Kidney (tissue), 22 donors: ENCODE measurements at places on chromosomes 2 and 18. TPM values are rescaled to one million over a fixed set of nuclear protein-coding genes. Genes with fewer than 3 reads are reported as not detected.

NR4A2 gene
- polyA plus RNA-seq: 3.1 TPM

SERPINB3 gene
- polyA plus RNA-seq: 0.37 TPM

LOXL3 gene
- polyA plus RNA-seq: 2.4 TPM

SGPP2 gene
- 8.2 TPM for polyA plus RNA-seq

KCNIP3 gene
- polyA plus RNA-seq: 14.8 TPM

NEDD4L gene
- 95.7 TPM for polyA plus RNA-seq

TMSB10 gene
- 2,277 TPM for polyA plus RNA-seq

- H3K36me3 ChIP-seq: no peaks in the 10 kb centered on the region
- no peaks in the 10 kb centered on the region for H3K27me3 ChIP-seq
- DNase-seq: no peak
- H3K4me1 ChIP-seq: no peaks in the 10 kb centered on the region
- no peak overlapping the region for H3K27ac ChIP-seq
- no peak overlapping the region for H3K4me3 ChIP-seq
Measured at GRCh38 chr18:22469926-22470247, 52.2 kb upstream of the CTAGE1 start.

DNA sequence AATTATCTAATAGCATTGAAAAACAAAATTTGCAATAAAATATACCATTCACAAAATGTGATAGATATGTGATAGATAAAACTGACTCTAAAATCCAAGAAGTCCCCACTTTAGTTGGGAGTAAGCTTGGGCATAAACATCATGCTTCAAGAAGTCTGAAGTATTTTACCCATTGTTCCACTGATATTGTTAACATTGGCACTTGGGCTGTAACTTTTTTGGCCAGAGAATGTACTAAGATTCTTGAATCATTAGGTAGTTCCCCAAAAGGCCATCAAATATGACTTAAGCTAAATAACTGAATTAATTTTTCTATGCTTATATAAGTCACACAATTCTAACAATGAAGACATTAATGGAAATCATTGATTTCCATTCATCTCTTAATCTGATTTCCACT lies 413.6 kb downstream of the CDH2 start:
- no peak overlapping the region for H3K27ac ChIP-seq
- no peak overlapping the region for H3K4me3 ChIP-seq
- no peak for DNase-seq
- no peaks in the 10 kb centered on the region for H3K27me3 ChIP-seq

- no peak overlapping the region for H3K27ac ChIP-seq
- H3K36me3 ChIP-seq: no peaks in the 10 kb centered on the region
- no peaks in the 10 kb centered on the region for H3K27me3 ChIP-seq
- DNase-seq: peak; percentile 13
- H3K4me3 ChIP-seq: no peak overlapping the region
Measured at GRCh38 chr18:53772293-53772692, 452.2 kb downstream of the MBD2 start.

GRCh38 chr2:10469301-10469700 lies 21.2 kb upstream of the ODC1 start:
- H3K27ac ChIP-seq: no peak overlapping the region
- no peaks in the 10 kb centered on the region for H3K27me3 ChIP-seq
- no peaks in the 10 kb centered on the region for H3K36me3 ChIP-seq
- no peak for DNase-seq
